ENCODE measurements at places on chromosomes 2 and 18.

GRCh38 chr2:197273485-197273884 is 37.1 kb downstream of the ANKRD44 start:
- H3K27me3 ChIP-seq = no peaks in the 10 kb centered on the region
- H3K36me3 ChIP-seq = peaks cover 31% of the 10 kb centered on the region
- H3K27ac ChIP-seq = peak overlapping the region; percentile 31
- no peak overlapping the region for H3K4me3 ChIP-seq
- DNase-seq = no peak
- H3K4me1 ChIP-seq = peaks cover 65% of the 10 kb centered on the region

GRCh38 chr18:36295214-36295613 is 2.3 kb upstream of the FHOD3 start:
- no peak for DNase-seq
- peaks cover 27% of the 10 kb centered on the region for H3K27me3 ChIP-seq
- no peak overlapping the region for H3K27ac ChIP-seq
- no peaks in the 10 kb centered on the region for H3K36me3 ChIP-seq
- H3K4me3 ChIP-seq = no peak overlapping the region

DNA sequence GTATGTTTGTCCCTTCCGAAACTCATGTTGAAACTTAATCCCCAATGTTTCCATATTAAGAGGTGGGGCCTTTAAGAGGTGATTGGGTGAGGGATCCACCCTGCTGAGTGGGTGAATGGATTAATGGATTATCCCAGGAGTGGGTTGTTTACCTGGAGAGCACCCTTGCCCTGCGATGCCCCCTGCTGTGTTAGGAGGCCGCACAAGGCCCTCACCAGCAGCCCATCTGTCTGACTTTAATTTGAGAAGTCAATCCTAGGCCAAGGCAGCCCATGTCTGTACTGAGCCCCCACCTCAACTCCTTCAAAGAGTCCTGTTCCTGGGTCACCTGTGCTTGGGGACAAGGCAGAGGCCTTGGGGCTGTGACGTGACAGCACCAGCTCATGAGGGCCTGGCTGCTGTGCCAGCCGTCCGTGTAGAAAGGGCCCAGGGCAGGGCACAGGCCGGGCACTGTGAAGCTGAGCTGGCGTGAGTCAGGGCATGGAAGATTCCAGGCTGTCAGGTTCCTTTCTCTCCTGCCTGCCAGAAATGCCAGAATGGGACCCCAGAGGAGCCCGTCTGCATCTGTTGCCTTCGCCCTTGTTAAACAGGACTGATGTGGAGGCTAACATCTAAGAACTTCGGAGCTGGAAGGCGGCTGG is 21.3 kb upstream of the TAF1B start:
- H3K27me3 ChIP-seq = peaks cover 5% of the 10 kb centered on the region
- no peak overlapping the region for H3K27ac ChIP-seq
- peaks cover under 1% of the 10 kb centered on the region for H3K4me1 ChIP-seq
- no peak for DNase-seq
- H3K36me3 ChIP-seq = no peaks in the 10 kb centered on the region
- no peak overlapping the region for H3K4me3 ChIP-seq

DNA sequence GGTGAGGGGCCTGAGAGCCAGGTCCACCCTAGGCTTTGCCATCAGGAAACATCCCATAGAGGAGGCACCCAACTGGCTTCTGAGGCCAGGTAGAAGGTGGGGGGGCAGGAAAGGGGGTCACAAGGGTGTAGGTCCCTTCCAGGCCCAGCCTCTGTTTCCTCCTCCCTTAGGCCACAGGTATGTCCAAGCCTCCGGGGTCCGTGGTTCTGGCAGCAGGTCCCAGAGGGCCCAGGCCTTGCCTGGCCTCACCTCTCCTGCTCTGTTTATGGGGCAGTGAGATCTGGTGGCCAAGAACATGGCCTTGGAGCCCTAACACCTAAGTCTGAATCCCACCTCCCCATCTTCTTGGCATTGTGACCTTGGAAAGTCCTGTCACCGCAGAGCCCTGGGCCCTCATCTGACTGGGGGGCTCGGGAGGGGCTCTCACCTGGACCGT is 21.6 kb upstream of the GPR17 start:
- H3K27me3 ChIP-seq = no peaks in the 10 kb centered on the region
- DNase-seq = no peak
- no peaks in the 10 kb centered on the region for H3K4me1 ChIP-seq

- no peak overlapping the region for H3K4me3 ChIP-seq
- H3K27ac ChIP-seq = no peak overlapping the region
- H3K27me3 ChIP-seq = no peaks in the 10 kb centered on the region
- H3K4me1 ChIP-seq = no peaks in the 10 kb centered on the region
- no peaks in the 10 kb centered on the region for H3K36me3 ChIP-seq
These were observed 150.6 kb downstream of the HRH4 start for GRCh38 chr18:24611075-24611474.

DNA sequence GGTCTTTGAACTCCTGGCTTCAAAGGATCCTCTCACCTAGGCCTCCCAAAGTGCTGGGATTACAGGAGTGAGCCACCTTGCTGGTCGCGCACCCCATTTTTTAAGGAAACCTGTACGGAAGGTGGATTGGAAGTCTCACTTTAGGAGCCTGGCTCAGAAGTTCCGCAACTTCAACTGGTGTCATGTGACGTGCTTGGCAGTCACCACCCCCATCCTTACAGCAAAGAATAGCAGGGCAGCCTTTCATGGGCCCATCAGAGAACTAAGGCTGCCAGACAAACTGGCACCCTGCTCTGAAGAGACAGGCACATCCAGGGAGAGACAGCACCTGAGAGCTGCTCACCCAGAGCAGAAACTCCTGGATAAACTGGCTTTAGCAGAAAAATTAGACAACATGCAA is 3.3 kb upstream of the SLC66A2 start:
- DNase-seq = no peak
- H3K4me1 ChIP-seq = peaks cover 25% of the 10 kb centered on the region
- H3K4me3 ChIP-seq = no peak overlapping the region
- H3K27me3 ChIP-seq = peaks cover 13% of the 10 kb centered on the region

DNA sequence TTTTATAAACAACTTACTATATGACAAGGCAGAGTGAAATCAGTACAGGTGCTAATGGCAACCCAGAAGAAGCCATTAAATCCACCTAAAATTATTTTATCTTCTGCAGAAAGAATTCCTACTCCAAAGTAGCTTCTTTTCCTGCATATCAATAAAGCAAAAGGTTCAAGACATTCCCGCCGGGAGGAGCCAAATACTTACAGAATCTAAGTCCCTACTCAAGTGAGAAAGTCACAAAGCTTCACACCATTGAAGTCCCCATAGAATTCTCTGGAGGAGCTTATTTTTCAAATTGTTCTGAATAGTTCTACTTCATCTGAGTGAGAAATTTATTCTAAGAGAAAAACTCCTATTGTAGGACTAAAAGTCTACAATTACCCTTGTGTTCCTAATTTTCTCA is 233.7 kb upstream of the HNRNPA3 start:
- no peaks in the 10 kb centered on the region for H3K4me1 ChIP-seq
- H3K36me3 ChIP-seq = no peaks in the 10 kb centered on the region
- peaks cover 16% of the 10 kb centered on the region for H3K27me3 ChIP-seq
- no peak overlapping the region for H3K27ac ChIP-seq
- DNase-seq = no peak
- H3K4me3 ChIP-seq = no peak overlapping the region

GRCh38 chr2:17470855-17471641 is 47.2 kb downstream of the RAD51AP2 start:
- H3K4me3 ChIP-seq = no peak overlapping the region
- no peaks in the 10 kb centered on the region for H3K36me3 ChIP-seq
- no peaks in the 10 kb centered on the region for H3K4me1 ChIP-seq
- no peak overlapping the region for H3K27ac ChIP-seq

- H3K4me3 ChIP-seq = peak overlapping the region; percentile 68
- peak; percentile 92 for DNase-seq
- peak overlapping the region; percentile 100 for H3K27ac ChIP-seq
- no peaks in the 10 kb centered on the region for H3K27me3 ChIP-seq
- peaks cover 22% of the 10 kb centered on the region for H3K36me3 ChIP-seq
- peaks cover 94% of the 10 kb centered on the region for H3K4me1 ChIP-seq
These were observed 45.2 kb downstream of the NCK2 start for GRCh38 chr2:105789745-105790460.

GRCh38 chr18:34901299-34901698 is 139.9 kb upstream of the MAPRE2 start:
- no peak overlapping the region for H3K27ac ChIP-seq
- no peak for DNase-seq
- H3K27me3 ChIP-seq = no peaks in the 10 kb centered on the region
- no peaks in the 10 kb centered on the region for H3K4me1 ChIP-seq

GRCh38 chr2:145314119-145314633 is 794.3 kb upstream of the ZEB2 start:
- H3K36me3 ChIP-seq = no peaks in the 10 kb centered on the region
- no peak for DNase-seq
- no peak overlapping the region for H3K27ac ChIP-seq
- H3K27me3 ChIP-seq = peaks cover 2% of the 10 kb centered on the region

GRCh38 chr2:12858786-12859185 is 142.1 kb downstream of the TRIB2 start:
- H3K4me1 ChIP-seq = peaks cover 24% of the 10 kb centered on the region
- H3K27me3 ChIP-seq = peaks cover 8% of the 10 kb centered on the region
- H3K4me3 ChIP-seq = no peak overlapping the region
- H3K27ac ChIP-seq = no peak overlapping the region
- DNase-seq = no peak

- H3K4me3 ChIP-seq = peak overlapping the region; percentile 84
- peaks cover 6% of the 10 kb centered on the region for H3K36me3 ChIP-seq
- peak overlapping the region; percentile 58 for H3K27ac ChIP-seq
- H3K27me3 ChIP-seq = no peaks in the 10 kb centered on the region
- H3K4me1 ChIP-seq = peaks cover 40% of the 10 kb centered on the region
- no peak for DNase-seq
These were observed 542 bp upstream of the CNNM3 start for GRCh38 chr2:96815326-96816126.

GRCh38 chr18:36530676-36531405 is 233.3 kb downstream of the FHOD3 start:
- no peak overlapping the region for H3K4me3 ChIP-seq
- H3K27ac ChIP-seq = no peak overlapping the region
- peaks cover 3% of the 10 kb centered on the region for H3K4me1 ChIP-seq
- no peak for DNase-seq

DNA sequence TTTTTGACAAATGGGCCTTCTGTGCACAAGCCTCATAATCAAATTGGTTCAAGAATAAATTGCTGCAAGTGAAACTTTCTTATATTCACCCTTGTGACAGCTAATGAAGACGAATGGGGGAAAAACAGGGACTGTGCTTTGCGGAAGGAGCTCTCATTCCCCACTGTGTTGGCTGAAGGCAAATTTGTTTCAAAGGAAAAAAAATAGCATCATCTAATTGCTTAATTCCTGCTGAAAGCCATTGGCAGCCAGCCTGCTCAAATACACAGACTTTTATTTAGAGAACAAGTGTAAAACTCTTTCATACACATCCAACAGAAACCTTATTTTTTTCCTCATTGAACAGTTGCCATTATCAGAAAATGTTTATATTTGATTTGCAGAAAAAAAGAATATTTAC is 172.3 kb downstream of the ARL6IP6 start:
- H3K36me3 ChIP-seq = no peaks in the 10 kb centered on the region
- H3K27me3 ChIP-seq = no peaks in the 10 kb centered on the region
- no peak for DNase-seq
- H3K4me1 ChIP-seq = no peaks in the 10 kb centered on the region
- no peak overlapping the region for H3K4me3 ChIP-seq

DNA sequence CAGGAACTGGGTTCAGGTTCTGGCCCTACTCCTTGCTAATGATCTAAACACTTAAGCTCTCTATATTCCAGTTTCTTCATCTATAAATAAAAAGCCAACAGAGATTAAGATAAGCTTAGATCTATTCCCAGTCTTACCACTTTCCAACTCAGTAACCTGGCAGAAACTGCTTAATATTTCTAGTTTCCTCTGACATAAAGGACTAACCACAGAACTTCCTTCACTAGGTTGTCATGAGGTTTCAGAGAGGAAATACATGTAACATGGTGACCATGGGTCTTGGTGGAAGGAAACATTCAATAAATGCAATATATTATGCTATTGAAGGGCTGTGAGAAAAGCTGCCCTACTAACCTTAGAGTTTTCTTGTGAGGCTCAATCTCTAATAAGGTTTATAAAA is 114.4 kb upstream of the PDE1A start:
- H3K36me3 ChIP-seq = no peaks in the 10 kb centered on the region
- no peaks in the 10 kb centered on the region for H3K27me3 ChIP-seq
- H3K27ac ChIP-seq = no peak overlapping the region
- H3K4me1 ChIP-seq = peaks cover 2% of the 10 kb centered on the region

DNA sequence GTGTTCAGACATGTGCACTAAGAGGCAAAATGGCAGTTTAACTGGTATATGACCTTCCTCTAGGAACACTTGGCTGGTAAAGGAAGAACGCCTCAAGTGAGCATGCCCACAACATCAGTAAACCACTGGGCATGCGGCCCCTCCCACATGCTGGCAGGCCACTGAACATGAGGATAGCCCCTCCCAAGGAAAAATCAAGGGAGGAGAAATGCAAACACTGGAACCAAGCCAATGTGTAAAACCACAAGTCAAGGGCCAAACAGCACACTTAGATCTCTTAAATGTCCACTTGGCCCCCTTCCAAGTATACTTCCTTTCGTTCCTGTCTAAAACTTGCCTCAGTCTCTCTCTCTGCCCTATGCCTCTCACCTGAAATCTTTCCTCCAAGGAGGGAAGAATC is 980.8 kb downstream of the TSN start:
- H3K4me1 ChIP-seq = peaks cover 21% of the 10 kb centered on the region
- no peaks in the 10 kb centered on the region for H3K27me3 ChIP-seq
- H3K4me3 ChIP-seq = no peak overlapping the region
- H3K36me3 ChIP-seq = no peaks in the 10 kb centered on the region
- DNase-seq = no peak

GRCh38 chr2:229852565-229852964 is 69.2 kb downstream of the TRIP12 start:
- peaks cover 43% of the 10 kb centered on the region for H3K36me3 ChIP-seq
- H3K27ac ChIP-seq = peak overlapping the region; percentile 66
- H3K4me1 ChIP-seq = peaks cover 52% of the 10 kb centered on the region
- DNase-seq = peak; percentile 71

GRCh38 chr18:58394046-58394445 is 234.8 kb downstream of the ALPK2 start:
- H3K27me3 ChIP-seq = peaks cover 4% of the 10 kb centered on the region
- no peaks in the 10 kb centered on the region for H3K36me3 ChIP-seq
- H3K27ac ChIP-seq = no peak overlapping the region
- peaks cover 9% of the 10 kb centered on the region for H3K4me1 ChIP-seq
- no peak overlapping the region for H3K4me3 ChIP-seq

GRCh38 chr2:200042944-200043343 is 87.6 kb downstream of the MAIP1 start:
- H3K4me1 ChIP-seq = no peaks in the 10 kb centered on the region
- peaks cover 36% of the 10 kb centered on the region for H3K27me3 ChIP-seq
- H3K36me3 ChIP-seq = peaks cover 1% of the 10 kb centered on the region
- H3K4me3 ChIP-seq = no peak overlapping the region
- DNase-seq = no peak
